Hair follicle dermal papilla cell (primary cell): ENCODE measurements at places on chromosomes 6 and 20. TPM values are rescaled to one million over a fixed set of nuclear protein-coding genes. Genes with fewer than 3 reads are reported as not detected.

The SOBP gene
- total RNA-seq, result 3.5 and 3.9 TPM in 2 replicates

The HM13 gene
- total RNA-seq, result 94.1 and 99.8 TPM in 2 replicates

The EEF1A2 gene
- total RNA-seq, result under 0.01 and 0.24 TPM in 2 replicates

The ADGB gene
- not detected in 2 replicates for total RNA-seq

The CST2 gene
- not detected in 2 replicates for total RNA-seq

The C6orf118 gene
- not detected in 2 replicates for total RNA-seq

The PLAGL2 gene
- 4.4 and 4.9 TPM in 2 replicates for total RNA-seq

The CGA gene
- not detected in 2 replicates for total RNA-seq

The RNF5 gene
- total RNA-seq, result 24.7 and 44.4 TPM in 2 replicates

The RHAG gene
- not detected in 2 replicates for total RNA-seq

The SLC22A2 gene
- not detected in 2 replicates for total RNA-seq

The DPPA5 gene
- total RNA-seq, result not detected in 2 replicates

The C20orf173 gene
- total RNA-seq, result not detected in 2 replicates

The NKAIN4 gene
- 0.61 TPM in 1 of 2 replicates, not detected in the other for total RNA-seq

The SLC22A16 gene
- 0.12 TPM in 1 of 2 replicates, not detected in the other for total RNA-seq

The MYBL2 gene
- total RNA-seq, result 3.7 and 4.1 TPM in 2 replicates

The RAD21L1 gene
- total RNA-seq, result 0.32 TPM in 1 of 2 replicates, not detected in the other
